ENCODE measurements at places on chromosomes 3 and 15. TPM values are rescaled to one million over a fixed set of nuclear protein-coding genes. Genes with fewer than 3 reads are reported as not detected.

- no peak for DNase-seq
Measured at GRCh38 chr3:58948018-58948417, 101.8 kb downstream of the CFAP20DC start.

DNA sequence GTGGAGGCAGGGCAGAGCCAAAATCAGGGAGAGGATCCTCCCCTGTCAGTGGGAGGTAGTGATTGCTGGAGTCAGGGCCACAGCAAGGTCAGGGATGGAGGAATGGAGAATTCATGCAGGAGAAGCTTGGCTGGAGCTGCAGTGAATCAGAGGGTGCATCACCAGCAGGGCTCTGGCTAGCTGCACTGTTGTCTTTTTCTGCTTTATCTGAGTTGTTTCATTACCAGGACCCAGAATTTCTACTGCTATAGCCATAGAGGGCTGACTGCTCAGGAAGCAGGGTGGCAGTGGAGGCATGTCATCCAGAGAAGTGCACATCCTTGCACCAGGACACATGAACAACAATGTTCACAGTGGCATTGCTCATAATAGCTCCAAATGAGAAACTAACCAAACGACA is 113.5 kb upstream of the GALNT15 start:
- peak; percentile 25 for DNase-seq

DNA sequence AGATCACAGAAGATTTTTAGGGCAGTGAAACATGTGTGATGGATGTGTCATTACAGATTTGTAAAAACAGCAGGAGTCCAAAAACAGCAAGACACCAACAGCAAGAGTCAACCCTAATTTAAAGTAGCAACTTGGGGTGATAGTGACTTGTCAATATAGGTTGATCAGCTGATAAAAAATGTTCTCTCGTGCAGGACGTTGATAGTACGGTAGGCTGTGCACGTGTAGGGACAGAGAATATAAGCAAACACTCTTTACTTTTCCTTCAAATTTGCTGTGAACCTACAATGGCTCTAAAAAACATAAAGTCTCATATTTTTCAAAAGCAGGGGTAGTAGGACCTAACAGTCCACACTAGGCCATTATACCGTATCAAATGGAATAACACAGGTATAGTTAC is 120.8 kb downstream of the STAG1 start:
- DNase-seq: no peak

GRCh38 chr3:168611826-168612225 is 516.1 kb upstream of the GOLIM4 start:
- DNase-seq: no peak

GRCh38 chr3:121667333-121667732 is 6.6 kb upstream of the HCLS1 start:
- no peak for DNase-seq

GRCh38 chr3:146814601-146815315 is 209.6 kb upstream of the PLSCR5 start:
- no peak for DNase-seq

TEX55 gene
- total RNA-seq: not detected

SLC24A1 gene
- total RNA-seq: 3.9 TPM

FBXL22 gene
- not detected for total RNA-seq

FGF7 gene
- 3.6 TPM for total RNA-seq
